Breast epithelium (tissue), 4 donors: ENCODE measurements at places on chromosomes 12 and 14. TPM values are rescaled to one million over a fixed set of nuclear protein-coding genes. Genes with fewer than 3 reads are reported as not detected.

GRCh38 chr14:38121320-38122020, 86.2 kb upstream of the SSTR1 start:
- DNase-seq = no peak

The SVOP gene
- total RNA-seq = not detected

The DYRK4 gene
- total RNA-seq = 18.6 TPM

The ACRBP gene
- total RNA-seq = 0.66 TPM

GRCh38 chr14:51844081-51844881, 16.1 kb upstream of the GNG2 start:
- no peak for DNase-seq
